NCI-H748 treated with DMSO at 0.1 percent for 48 hours (cell line): ENCODE measurements at places on chromosomes 6 and 20.

- DNase-seq: no peak
Measured at GRCh38 chr6:134741200-134741536, 208.7 kb downstream of the ALDH8A1 start.

DNA sequence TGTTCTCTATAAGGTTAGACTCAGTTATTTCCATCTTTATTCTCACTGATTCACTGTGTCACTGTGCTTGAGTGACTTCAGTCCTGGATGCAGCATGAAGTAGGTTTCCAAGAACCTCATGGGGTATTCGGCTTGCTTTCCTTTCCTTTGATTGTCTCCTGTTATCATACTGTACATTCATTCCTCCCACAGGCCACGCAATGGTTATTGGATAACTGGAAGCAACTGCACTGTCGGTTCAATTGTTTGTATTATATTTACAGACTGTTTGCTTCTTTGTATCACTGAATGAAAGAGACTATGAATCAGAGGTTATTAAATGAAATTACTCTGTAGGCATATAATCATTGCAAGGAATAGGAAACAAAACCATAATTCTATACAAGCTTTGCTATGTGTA is 129.4 kb downstream of the MAP7 start:
- DNase-seq: no peak

DNA sequence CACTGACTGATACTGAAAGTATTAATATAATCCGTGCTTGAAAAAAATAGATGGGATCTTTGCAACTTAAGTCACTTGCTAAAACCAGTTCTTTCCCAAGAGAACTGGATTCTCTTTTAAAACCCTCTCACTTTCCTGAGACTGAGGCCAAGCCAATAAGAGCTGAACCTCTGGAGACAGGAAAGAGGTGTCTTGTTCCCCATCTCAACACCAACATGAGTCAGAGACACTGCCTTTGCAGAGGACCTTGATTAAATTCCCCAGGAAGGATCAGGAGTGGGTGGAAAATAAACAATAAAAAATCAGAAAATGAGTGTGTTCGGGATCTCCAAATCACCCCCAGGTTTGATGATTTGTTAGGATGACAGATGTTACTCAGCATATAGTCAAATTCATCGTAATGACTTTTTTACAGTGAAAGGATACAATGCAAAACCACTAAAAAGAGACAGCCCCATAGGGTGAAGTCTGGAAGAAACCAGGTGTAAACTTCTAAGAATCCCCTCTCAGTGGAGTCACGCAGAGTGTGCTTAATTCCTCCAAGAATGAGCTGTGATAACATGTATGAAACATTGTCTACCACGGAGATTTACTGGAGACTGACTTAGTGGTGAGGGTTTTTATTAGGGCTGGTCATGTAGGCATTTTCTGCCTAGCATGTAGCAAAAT is 122.8 kb upstream of the BEND3 start:
- no peak for DNase-seq

DNA sequence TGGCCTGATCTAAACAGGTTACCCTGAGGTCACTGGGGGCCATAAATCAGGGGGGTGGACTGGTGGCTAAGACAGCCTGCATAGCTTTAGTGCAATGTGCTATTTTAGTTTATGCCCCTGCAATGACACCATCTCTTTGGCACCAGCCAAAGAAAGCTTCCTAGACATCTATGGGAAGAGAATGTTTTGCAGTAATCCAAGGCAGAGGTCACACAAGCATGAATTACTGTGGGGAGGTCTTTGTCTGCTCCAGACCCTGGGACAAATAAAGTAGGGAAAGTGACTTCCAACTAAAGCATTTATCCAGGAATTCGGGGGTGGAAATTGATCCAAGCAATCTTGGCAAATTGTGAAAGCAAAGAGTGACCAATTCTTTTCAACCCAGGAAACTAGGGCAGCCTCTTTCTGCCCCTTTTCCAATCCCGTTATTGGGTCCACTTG is 5.3 kb downstream of the RIPOR2 start:
- no peak for DNase-seq
